Memory B cell (primary cell): ENCODE measurements at places on chromosomes 1 and 21.

DNA sequence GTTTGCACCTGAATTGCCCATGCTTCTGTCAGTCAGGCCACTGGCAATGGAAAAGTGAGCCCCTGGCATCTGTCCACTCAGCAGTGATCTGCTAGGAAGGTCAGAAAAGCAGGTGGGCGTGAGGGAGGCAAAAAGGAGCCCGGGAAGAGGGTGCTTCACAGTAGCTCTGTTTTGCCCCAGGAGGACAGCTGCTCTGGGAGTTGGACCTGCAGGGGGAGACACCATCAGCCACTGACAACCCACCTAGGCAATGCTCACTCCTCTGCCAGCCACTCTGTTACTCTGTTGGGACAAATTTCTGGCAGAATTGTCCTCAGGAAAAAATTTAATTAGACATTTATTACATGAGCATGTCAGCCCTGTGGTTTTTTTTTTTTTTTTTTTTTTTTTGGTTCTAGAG is 146.4 kb downstream of the LRIG2 start:
- no peaks in the 10 kb centered on the region for H3K27me3 ChIP-seq
- no peaks in the 10 kb centered on the region for H3K4me1 ChIP-seq
- H3K4me3 ChIP-seq = no peak overlapping the region
- no peak overlapping the region for H3K27ac ChIP-seq

- H3K27me3 ChIP-seq = peaks cover 8% of the 10 kb centered on the region
- no peaks in the 10 kb centered on the region for H3K36me3 ChIP-seq
- peaks cover 17% of the 10 kb centered on the region for H3K4me1 ChIP-seq
- no peak overlapping the region for H3K4me3 ChIP-seq
Observed at GRCh38 chr1:230746617-230747016, 571 bp upstream of the CAPN9 start.

DNA sequence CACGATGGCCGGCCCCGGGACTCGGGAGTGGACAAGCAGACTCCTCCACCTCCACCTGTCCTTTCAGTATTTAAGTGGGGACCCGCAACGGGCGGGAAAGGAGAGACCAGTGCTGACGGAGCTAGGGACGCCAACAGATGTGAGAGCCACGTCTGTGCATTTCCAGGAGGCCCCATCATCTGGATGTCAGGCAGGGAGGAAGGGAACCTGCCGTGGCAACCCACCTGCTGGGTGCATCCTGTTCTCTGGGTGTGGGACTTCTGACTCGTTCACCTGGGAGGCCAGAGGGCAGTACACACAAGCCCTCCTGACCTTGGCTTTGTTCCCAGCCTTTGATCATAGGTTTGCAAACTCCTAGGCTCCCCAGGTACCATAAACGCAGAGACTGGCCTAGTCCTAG is 5.6 kb upstream of the PCBP3 start:
- H3K36me3 ChIP-seq = no peaks in the 10 kb centered on the region
- peak; percentile 9 for DNase-seq
- peaks cover 12% of the 10 kb centered on the region for H3K4me1 ChIP-seq
- H3K27ac ChIP-seq = no peak overlapping the region

DNA sequence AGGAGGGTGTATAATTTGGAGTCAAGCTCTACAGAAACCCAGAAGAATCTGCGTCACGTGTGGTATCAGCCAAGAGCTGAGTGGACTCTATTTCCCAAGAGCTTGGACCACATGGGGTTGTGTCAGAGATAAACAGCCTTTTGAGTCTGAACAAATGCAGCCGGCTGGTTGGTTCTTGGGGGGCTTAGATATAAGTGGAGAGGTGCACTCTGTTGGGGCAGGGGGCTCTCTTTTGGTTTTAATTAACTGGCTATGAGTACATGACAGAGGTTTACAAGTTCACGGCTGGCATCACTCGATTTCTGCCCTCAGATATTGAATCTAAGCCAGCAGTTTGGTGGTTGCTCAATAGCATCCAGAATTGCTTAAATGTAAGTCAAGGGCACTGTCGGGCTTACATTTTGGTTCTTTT is 501 bp upstream of the MRAP start:
- no peaks in the 10 kb centered on the region for H3K4me1 ChIP-seq
- DNase-seq = no peak
- peaks cover 3% of the 10 kb centered on the region for H3K36me3 ChIP-seq
- no peaks in the 10 kb centered on the region for H3K27me3 ChIP-seq

GRCh38 chr1:172895050-172895460 is 155.7 kb downstream of the TNFSF18 start:
- DNase-seq = no peak
- H3K4me3 ChIP-seq = peak overlapping the region; percentile 74
- H3K27me3 ChIP-seq = no peaks in the 10 kb centered on the region
- peak overlapping the region; percentile 79 for H3K27ac ChIP-seq
- peaks cover 9% of the 10 kb centered on the region for H3K4me1 ChIP-seq
- no peaks in the 10 kb centered on the region for H3K36me3 ChIP-seq

GRCh38 chr1:52554756-52555155 is 1.9 kb upstream of the TUT4 start:
- H3K27ac ChIP-seq = no peak overlapping the region
- H3K36me3 ChIP-seq = peaks cover 2% of the 10 kb centered on the region
- H3K27me3 ChIP-seq = no peaks in the 10 kb centered on the region
- no peak for DNase-seq
- H3K4me1 ChIP-seq = peaks cover 9% of the 10 kb centered on the region
